ENCODE measurements at places on chromosomes 13 and 19.

- DNase-seq: no peak
These were observed 24.1 kb upstream of the SLITRK1 start for GRCh38 chr13:83906240-83906820.

- DNase-seq: no peak
These were observed 60.8 kb downstream of the KCTD12 start for GRCh38 chr13:76825430-76825829.

- no peak for DNase-seq
These were observed 12.0 kb downstream of the HMGB1 start for GRCh38 chr13:30453727-30454126.

DNA sequence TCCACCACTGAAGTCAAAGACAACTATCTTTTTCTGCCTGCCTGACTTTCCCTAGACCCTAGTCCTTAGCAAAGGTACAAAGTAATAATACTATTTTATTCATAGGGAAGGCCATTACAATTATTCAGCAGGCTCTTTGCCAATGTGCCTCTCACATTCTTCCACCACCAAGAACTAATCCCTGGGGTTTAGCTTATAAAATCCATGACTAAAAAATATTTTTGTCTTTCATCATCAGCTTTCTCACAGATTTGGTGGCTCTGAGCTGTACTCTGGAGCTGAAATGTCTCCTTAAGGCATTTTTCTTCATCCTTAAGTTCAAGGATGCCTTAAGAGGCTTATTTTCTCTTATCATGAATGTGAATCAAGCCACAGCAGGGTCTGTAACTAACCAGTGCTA lies 96.1 kb downstream of the OXGR1 start:
- DNase-seq: no peak

DNA sequence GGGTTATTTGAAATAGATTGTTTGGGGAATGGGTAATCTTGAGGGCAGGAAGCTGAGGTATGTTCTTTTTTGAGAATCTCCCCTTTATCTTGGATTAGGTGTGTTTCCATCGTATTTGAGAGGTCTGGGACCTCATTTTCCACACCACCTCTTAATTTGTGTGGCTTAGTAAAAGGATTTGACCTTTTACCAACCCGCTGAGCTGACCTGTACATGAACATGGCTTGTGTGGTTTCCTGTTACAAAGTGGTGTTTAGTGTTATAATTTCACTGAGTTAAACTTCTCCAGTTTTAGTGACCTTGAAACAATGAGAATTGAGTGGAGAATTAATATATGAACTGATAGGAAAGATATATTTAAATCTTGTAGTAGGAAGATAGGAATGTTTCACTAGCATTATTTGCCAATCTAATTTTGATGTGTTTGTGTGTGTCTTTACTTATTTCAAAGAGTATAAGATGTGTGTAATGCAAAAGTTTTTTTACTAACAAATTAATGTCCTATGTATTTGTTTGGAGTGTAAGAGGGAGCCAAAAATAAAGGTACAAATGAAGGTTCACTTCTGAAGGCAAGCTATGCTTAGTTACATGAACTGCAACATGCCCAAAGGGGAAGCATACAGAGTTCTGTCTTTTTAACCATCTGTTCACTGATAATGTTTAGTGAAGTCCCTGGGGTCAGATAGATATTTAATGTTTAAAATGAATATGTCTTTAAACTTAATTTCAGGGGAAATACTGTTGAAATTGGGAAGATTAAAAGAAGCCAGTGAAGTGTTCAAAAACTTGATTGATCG lies 17.1 kb downstream of the NAA16 start:
- no peak for DNase-seq

- no peak for DNase-seq
These were observed 5.6 kb downstream of the ZAR1L start for GRCh38 chr13:32309312-32310133.

GRCh38 chr13:60990032-60990733 lies 425.5 kb downstream of the PCDH20 start:
- no peak for DNase-seq

DNA sequence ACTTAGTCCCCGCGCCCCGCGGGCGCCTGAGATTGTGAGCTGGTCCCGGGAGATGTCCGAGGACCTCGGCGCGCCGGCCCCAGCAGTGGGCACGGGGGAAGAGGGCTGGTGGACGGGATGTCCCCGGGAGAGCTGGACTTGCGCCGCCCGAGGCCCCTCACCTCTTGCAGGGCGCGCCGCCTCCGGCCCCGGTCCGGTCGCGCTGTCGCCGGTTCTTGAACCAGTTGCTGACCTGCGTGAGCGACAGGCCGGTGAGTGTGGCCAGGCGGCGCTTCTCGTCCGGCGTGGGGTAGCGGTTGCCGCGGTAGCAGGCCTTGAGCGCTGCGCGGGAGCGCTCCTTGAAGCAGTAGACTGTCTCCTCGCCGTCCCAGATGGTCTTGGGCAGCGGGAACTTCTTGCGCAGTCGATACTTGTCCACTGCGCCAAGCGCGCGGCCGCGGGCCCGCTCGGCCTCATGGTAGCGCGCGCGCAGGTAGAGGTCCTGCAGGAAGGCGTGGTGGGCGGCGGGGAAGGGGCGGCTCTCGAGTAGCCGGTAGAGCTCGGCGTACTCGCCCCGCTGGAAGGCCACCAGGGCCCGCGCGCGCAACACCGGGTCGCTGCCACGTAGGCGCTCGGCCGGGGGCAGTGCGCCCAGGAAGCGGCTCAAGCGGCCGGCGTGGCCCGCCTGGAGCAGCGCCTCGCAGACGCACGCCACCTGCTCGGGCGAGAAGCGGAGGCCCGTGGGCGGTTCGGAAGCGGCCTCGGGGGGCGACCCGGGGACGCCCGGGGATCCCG lies 984 bp downstream of the SIX5 start:
- DNase-seq: no peak

- DNase-seq: no peak
These were observed 977.3 kb downstream of the UQCRFS1 start for GRCh38 chr19:28235606-28236125.

GRCh38 chr13:20141238-20142022 lies 19.4 kb downstream of the GJA3 start:
- DNase-seq: no peak

- DNase-seq: no peak
These were observed 245.0 kb downstream of the ABCC4 start for GRCh38 chr13:95056266-95056665.

DNA sequence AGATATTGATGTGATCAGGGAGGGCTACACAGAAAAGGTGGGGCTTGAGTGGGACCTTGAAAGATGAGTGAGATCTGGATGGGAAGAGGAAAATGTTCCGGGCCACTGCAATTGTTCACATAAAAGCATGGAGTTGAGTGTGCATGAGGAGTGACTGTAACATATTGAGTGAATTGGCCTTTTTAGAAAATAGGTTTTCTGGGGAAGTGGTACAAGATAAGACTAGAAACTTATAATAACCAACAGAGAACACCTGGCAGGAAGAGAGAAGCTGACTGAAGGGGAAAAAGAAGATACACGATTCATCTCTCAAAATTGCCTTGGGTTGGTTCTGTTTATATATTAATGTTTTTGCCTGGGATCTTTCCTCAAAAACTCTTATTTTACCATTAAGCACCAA lies 32.2 kb downstream of the SLC10A2 start:
- no peak for DNase-seq

DNA sequence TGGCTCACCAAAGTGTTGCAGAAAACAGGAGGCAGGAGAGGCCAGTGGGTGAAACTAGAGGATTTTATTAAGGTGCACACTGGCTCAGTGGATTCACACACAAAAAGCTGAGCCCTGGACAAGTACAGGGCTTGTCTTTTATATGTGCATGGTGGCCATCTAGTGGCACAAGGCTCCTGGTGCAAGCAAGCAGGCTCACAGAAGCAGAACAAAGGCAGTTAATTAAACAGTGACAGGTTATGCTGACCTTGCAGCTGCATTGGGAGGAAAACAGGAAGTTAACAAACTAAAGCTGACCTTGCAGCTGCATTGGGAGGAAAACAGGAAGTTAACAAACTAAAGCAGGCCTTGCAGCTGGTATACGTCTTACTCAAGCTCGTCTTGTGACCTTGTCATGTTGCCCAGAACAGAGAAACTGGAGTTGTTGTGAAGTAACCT lies 65.3 kb upstream of the ZNF681 start:
- no peak for DNase-seq

- DNase-seq: no peak
These were observed 15.1 kb downstream of the SLC25A30 start for GRCh38 chr13:45403081-45403480.

DNA sequence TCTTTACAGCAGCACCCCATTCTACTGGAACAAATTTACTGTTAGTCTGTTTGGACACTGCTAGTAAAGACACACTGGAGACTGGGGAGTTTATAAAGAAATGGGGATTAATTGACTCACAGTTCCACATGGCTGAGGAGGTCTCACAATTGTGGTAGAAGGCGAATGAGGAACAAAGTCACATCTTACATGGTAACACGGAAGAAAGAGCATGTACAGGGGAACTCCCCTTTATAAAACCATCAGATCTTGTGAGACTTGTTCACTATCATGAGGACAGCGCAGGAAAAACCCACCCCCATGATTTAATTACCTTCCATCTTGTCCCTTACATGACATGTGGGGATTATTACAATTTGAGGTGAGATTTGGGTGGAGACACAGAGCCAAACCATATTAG lies 1204.2 kb downstream of the SLITRK1 start:
- DNase-seq: no peak

GRCh38 chr13:31225998-31226675 lies 26.4 kb downstream of the B3GLCT start:
- DNase-seq: no peak

DNA sequence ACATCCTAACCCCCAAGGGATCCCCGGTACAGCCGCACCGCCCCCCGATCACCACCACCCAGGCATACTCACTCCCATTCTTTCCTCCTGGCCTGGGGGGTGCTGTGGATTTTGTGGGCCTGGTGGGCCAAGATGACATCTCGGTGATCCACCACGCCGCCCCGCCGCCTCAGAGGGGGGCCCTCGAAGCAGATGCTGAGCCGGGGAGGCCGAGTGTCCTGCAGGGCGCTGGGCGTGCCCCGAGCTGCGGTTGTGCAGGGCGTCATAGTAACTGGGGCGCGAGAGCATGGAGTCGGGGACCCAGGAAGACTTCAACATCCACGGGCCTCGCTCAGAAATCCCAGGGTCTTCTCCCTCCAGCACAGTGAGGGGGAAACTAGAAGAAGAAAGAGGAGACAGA lies 93.4 kb upstream of the CACNA1A start:
- no peak for DNase-seq

DNA sequence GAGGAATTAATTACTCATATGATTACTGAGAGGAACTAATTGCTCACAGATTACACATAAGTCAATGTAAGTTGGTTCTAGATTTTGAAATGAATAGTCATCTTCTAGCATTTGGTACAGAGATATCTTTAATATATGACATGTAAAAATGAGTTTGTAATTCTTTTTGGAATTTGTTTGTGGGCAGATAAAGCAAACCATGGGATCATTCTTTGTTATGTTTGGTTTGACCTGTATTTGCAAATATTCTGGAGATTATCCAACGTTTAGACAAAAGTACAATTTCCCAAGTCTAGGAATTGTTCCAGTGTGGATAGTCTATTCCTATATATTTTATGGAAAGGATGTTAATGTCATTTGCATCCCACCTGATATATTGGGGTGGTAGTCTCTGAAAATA lies 309.6 kb upstream of the EDNRB start:
- no peak for DNase-seq

GRCh38 chr19:44572581-44572900 lies 40.8 kb upstream of the IGSF23 start:
- no peak for DNase-seq

DNA sequence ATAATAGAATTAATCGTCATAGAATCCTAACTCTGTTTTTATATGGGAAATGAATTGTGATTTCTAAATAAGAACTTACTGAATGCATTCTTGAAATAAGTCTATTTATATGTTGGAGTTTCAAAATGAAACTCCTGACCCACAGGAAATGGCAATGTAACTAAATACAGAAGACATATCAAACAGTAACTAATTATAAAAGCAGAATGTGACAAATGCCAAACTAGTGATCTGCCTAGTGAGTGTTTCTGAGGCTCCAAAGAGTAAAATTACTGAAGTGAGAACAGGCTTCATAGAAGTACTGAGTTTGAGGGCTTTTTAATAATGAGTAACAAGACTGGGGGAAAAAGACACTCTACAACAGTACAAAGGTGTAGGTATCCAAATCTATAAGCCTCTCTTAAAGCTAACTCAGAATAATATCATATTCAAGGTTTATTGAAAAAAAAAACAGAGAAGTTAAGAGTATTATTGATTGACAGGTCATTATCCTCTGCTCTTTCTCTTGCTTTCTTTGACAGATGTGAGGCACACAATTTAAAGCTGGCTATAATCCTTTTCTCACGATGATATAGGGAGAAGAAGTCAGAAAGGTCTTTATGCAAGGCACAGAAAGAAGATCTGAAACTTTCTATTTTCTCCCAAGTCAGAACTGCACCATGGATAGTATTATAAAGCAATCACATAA lies 17.4 kb upstream of the ATXN8OS start:
- DNase-seq: no peak

DNA sequence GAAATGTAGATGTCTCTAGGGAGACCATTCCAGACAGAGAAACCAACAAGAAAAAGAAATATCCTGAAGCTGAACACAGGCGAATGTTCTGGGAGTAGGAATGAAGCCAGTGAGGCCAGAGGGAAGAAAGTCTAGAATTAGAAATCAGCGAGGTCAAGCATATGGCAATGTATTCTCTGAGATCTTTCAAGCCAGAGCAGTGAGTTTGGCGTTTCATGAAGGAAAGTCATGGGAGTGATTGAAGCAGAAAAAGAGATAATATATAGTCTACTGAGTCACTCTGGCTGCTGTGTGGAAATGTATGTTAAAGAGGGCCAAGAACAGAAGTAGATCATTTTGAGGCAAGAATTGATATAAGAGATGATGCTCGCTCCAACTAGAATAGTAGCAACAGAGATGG lies 576.0 kb downstream of the PCDH17 start:
- no peak for DNase-seq

DNA sequence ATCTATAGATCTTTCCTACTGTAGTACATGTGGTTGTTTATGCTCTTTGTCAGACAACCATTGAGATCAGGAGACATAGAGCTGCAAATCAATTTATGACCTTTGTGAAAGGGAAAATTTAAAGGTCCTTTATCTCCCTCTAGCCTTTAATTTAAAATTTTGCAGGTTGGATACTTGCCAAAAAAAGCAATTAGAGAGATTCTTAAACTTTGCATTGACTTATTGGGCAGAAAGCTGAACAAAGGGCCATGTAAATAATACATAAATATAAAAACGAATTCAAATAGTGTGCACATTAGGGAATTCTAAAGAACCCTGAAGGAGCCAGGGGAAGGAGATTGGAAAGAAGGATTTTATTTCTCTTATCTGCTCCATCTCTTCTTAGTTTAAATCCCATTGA lies 22.0 kb upstream of the RB1 start:
- DNase-seq: no peak

Measured in stimulated activated CD8-positive, alpha-beta memory T cell treated with anti-CD3 and anti-CD28 coated beads, Interleukin-4, amount 100 ng/mL, for 4 hours (primary cell).